Dermis blood vessel endothelial cell (primary cell): ENCODE measurements at places on chromosomes 11 and 22.
A peak's percentile ranks its signal among the peaks of the same experiment; 100 is the strongest.

DNA sequence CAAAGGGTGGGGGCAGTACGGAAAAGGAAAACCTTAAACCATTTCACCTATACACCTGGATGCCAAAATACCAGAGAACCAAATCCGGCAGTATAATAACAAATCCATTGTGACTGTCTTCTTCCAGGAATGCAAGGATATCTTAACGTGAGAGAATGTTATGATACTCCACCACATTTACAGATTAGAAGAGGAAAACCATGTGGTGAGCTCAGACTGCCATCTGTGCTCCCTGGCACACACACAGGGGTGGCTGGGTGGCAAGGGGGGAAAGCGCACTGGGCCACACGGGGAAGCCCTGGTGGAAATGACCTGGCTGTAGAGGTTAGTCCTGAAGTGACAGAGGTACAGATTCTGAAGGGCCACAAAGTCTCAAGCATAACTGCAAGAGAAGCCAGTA, 9.9 kb downstream of the EIF1AD start:
- DNase-seq = no peak

- peak; percentile 41 for DNase-seq
Measured at GRCh38 chr11:4118107-4118506, 23.5 kb downstream of the RRM1 start.

- DNase-seq = peak; percentile 32
Measured at GRCh38 chr22:35960854-35961253, 67.8 kb downstream of the RBFOX2 start.

- DNase-seq = no peak
Measured at GRCh38 chr11:84419616-84420015, 1133.4 kb upstream of the CCDC90B start.

GRCh38 chr11:104776501-104777170, 121.6 kb downstream of the CASP12 start:
- no peak for DNase-seq

DNA sequence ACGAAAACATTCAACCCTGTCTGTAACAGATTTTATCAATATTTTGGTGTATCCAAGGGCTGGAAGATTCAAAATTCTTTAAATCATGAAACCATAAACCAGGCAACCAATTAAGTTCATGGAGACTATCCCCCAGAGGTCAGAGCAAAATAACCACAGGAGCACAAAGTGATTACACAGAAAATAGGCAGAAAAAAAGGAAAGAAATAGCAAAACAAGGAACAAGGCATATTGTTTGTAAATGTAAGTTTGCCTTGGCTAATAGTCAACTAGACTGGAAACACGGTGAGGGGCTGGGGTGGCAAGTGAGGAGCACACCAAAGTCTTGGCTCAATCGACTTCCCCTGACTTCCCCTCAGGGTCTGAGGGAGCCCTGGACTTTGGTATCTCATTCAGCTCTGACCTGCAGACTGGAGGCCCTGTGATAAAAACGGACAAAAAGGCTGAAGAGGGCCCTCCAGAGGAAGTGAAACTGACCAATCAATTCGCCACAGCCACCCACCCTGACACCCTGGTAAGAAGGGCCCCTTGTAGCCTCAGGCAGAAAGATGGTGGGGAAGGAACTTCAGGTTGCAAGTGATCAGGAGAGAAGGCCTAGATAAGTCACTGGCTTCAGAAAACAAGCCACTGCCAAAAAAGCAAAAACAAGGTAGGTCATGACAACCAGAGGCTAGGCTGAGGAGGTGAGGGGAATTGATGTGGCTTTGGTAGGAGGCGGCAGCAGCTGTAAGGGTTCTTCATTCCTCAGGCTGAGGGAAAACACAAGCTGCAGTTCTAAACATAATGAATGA, 1.8 kb downstream of the SIK3 start:
- DNase-seq = no peak

DNA sequence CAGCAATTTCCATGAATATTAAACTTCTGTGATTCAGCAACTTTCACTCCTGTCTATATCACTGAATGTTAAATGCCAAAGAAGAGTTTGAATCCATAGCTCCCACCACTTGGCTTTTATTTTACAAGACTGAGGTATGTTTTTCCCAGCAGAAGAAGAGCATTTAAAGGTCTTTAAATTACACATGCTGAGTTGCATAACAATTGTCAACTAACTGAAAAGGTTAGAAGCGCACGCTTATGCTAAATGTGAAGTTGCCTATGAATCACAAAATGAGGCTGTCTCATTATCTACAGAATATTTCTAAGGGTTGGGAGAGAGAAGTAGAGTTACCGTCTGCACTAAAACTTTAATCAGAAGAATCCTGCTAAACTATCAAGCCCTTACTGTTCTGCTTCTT, 1086.3 kb downstream of the FAM181B start:
- no peak for DNase-seq

DNA sequence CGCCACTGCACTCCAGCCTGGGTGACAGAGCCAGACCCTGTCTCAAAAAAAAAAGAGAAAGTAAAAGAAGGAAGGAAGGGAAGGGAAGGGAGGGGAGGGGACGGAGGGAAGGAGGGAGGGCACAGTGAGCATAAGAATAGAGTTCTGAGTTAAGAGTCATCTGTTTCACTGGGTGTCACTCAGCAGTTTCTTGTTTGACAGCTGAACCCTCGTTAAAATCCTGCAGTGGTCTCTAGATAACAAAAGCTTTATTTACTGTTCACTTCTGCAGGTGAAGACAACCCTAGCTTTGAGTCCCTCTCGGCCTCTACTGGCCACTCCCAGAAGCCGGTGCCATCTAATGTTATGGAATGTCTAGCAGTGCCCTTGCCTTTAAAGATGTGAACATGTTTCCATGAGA, 71.2 kb downstream of the CLPB start:
- no peak for DNase-seq

DNA sequence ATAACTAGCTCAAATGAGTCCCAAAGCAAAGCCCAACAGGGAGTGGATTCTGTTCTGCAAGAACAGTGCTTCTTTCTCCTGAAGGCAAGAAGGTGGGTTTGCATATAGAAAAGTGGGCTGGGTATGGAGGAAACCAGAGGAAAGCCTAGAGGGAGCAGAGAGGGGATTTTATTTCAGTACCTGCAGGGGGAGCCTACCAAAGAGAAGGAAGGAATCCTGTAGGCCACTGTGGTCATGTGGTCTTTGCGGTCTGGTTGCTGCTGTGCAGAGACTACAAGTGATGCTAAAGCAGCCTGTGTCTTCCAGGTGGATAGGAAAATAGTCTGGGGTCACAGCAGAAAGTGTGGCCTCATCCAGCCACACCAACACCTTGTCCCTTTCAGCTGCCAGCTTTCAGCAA, 33.2 kb upstream of the ZBTB16 start:
- peak; percentile 32 for DNase-seq

GRCh38 chr22:44307509-44308169, 5.1 kb downstream of the SHISAL1 start:
- no peak for DNase-seq

GRCh38 chr11:69010964-69011623, 2.0 kb downstream of the MRGPRF start:
- DNase-seq = no peak

DNA sequence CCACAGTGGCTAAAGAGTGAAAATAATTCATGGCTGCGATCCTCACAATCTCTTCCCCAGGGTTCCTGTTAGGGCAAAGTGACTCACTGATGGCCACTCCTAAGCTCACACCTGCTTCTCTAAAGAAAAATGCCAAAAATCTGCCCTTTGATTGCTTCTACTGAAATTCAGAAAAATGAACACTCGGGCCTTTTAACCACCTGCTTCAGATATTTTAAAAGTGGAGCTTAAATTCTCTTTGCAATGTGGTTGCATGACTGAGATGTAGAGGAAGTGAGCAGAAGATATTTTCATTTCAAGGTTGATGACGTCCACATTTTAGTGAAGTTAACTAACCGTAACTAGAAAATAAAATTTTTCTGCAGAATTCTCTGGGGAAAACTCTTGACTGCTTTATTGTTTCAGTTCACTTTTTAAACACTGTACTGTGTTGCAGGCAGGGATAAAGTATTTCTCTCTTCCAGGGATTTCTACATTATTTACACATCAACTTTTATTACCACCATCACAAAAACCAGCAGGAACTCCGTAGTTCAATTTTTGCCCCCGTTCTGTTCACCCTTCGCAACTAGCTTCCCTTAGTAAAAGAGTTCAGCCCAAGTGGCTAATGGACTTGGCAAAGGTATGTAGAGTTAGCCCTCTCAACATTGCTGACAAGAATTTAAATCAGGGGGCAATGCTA, 8.5 kb downstream of the RAB30 start:
- peak; percentile 63 for DNase-seq

- no peak for DNase-seq
Measured at GRCh38 chr11:89612096-89612495, 98.0 kb upstream of the TRIM77 start.

- no peak for DNase-seq
Measured at GRCh38 chr11:130623670-130624668, 175.5 kb downstream of the ADAMTS15 start.

DNA sequence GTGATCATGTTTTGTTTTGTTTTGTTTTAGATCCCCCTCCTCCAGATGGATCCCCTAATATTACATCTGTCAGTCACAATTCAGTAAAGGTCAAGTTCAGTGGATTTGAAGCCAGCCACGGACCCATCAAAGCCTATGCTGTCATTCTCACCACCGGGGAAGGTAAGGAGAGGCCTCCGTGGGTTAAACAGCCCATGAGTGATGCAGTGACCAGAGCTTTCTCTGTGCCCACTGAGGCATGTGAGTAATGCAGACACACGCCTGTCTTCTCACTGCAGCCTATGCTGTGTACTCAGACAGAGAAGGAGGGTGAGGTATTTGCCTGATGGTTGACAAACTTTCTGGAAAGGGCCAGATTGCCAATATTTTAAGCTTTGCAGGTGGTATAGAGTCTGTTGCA, 73.7 kb upstream of the OR4B1 start:
- DNase-seq = no peak

- DNase-seq = no peak
Measured at GRCh38 chr11:2348986-2349385, 28.1 kb upstream of the CD81 start.

DNA sequence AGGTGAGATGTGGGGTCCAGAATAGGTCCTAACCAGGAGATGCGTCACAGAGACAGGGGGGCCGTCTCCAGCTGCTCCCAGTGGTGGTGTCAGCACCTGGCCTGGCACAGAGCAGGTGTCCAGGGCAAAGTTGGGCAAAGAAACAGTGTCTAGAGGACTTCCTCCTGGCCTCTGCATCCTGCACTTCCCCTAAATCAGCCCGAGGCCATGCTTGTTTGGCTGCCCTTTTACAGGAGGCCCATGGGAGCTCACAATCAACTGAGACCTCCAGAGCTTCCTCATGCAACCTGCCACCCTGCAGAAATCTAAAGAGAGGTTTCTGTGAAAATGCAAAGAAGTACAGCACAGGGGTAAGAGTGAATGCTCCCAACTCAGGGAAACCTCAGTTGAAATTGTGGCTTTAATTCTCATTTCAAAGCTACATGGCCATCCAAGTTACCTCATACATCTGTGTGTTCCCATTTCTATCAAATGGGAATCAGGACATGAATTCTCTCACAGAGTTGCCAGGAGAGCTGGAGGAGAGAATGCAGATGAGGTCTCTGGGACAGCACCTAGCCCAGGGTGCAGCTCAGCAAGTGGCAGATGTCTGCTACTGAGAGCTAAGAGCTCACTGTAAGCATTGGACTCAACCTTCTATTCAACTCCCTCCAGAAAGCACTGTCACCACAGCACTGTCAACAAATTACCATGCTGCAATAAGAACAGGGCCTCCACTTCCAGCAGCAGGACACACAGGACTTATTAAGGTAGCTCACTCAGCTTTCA, 32.6 kb downstream of the TCIRG1 start:
- DNase-seq = no peak

- DNase-seq = no peak
Measured at GRCh38 chr11:120178561-120179056, 32.2 kb upstream of the OAF start.

GRCh38 chr22:30273711-30274436, 7.2 kb upstream of the OSM start:
- no peak for DNase-seq

GRCh38 chr11:1557904-1558774, 13.9 kb downstream of the DUSP8 start:
- peak; percentile 53 for DNase-seq
